ENCODE measurements at places on chromosomes 5 and 9.

DNA sequence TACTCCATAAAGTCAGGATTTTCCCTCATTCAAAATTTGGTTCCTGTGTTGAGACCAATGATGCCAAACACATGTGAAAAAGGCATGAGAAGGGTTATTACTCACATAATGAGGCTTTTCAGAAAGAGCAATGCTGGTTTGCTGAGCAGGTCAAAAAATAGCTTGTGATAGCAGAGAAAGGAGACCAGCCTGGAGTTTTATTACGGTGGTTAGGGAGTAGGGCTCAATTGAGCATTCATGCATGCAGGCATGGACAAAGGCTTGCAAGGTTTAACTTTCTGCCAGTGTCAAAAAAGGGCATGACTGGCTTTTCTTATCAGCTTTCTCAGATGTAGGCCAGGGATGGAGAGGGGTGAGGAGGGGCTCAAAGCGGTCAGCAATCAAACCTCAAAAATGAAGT, 628.3 kb downstream of the DNAH5 start:
- no peak for DNase-seq

DNA sequence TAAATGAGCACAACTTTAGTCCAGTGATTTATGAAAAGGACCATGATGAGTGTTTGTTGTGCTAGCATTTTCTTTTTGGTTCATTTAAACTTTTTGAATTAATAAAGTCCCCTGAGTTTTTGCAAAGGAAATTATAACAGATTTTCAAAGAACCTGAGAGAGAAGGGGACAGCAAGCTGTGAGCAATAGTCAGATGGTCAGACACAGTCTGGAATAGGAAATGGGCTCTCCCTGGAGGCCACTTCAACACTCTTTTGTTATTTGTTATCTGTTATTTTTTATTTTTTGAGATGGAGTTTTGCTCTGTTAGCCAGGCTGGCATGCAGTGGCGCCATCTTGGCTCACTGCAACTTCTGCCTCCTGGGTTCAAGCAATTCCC, 171.1 kb downstream of the ARHGEF28 start:
- DNase-seq = no peak

GRCh38 chr9:70753311-70753710, 338.9 kb upstream of the KLF9 start:
- DNase-seq = no peak

DNA sequence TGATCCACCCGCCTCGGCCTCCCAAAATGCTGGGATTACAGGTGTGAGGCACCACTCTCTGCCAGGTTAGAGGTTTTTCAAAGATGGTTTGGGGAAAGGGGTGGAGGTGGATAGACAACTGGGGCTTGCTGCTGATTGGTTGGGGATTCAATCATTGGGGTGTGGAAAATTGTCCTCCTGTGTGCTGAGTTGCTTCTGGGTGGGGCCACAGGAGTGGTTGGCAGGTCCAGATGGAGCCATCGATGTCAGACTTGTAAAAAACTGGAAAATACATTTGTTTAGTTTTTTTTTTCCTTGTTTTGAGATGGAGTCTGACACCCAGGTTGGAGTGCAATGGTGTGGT, 61.9 kb upstream of the CLINT1 start:
- DNase-seq = no peak

DNA sequence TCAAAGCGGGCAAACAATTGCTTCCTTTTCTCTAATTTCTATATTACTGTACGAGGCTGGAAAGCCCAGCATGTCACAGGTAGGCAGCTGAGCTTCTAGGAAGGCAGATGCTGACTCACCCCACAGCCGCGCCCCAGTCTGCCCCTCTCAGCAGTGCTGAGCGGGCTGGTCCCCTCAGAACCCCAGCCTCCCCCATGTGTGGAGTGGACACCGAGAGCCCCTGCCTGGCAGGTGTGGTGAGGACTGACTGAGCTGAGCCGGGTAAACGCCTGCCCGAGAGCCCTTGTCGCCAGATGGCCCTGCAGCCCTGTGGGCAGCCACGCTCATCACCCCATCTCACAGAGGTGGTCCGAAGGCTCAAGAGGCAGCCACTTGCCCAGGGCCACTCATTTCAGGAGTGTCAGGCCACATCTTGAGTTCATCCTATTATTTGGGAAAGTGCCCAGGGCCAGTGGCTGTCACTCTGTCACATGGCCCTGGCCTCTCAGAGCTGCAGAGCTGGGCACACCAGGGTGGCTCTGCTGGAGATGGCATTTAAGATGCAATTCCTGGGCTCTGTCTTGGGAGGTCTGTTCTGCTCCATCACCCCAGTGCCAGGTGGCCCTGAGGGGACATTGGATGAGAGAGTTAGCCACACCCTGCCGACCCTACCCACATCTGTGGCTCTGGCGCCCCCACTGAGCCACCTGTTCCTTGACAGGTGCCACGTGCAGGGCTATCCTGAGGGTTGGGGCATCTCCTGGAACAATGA, 12.4 kb downstream of the CARD19 start:
- peak; percentile 50 for DNase-seq

DNA sequence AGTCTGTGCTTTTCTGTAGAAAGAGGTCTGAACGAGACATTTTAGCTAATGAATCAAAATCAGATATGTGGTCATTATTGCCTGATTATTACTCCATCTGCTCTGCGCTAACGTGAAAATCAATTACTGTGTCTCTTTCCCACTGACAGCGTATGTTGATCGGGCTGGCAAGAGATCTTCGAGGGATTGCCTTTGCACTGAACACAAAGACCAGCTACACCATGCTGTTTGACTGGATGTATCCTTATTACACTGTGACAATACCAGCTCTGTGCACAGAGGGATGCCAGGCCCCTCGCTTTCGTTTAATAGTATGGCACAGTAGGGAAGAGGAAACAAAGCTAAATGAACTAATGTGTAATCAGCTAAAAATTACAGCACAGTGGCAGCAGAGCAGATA, 103.7 kb upstream of the TLX3 start:
- no peak for DNase-seq

Measured in stimulated activated CD4-positive, alpha-beta T cell treated with anti-CD3 and anti-CD28 coated beads, Interleukin-4, amount 100 ng/mL, for 4 hours (primary cell).